ENCODE measurements at places on chromosomes 6 and 20.

DNA sequence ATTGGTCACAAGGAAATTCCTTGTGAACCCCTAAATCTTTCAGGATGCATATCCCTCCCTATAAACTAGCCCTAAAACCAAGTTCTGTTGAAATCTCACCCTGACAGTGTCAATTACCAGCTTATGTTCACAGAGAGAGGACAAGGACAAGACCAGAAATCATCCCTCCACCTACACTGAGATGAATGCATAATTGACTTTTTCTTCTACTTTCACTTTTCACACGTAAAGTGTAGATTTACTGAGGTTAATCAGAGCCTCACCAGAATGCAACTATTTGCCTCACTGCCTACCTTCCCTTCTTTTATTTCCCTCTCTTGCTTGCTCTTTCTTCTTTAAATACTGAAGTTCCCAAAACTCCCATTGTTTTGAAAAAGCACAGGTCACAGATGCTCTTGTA lies 15.3 kb upstream of the NKAIN2 start:
- no peak for DNase-seq

DNA sequence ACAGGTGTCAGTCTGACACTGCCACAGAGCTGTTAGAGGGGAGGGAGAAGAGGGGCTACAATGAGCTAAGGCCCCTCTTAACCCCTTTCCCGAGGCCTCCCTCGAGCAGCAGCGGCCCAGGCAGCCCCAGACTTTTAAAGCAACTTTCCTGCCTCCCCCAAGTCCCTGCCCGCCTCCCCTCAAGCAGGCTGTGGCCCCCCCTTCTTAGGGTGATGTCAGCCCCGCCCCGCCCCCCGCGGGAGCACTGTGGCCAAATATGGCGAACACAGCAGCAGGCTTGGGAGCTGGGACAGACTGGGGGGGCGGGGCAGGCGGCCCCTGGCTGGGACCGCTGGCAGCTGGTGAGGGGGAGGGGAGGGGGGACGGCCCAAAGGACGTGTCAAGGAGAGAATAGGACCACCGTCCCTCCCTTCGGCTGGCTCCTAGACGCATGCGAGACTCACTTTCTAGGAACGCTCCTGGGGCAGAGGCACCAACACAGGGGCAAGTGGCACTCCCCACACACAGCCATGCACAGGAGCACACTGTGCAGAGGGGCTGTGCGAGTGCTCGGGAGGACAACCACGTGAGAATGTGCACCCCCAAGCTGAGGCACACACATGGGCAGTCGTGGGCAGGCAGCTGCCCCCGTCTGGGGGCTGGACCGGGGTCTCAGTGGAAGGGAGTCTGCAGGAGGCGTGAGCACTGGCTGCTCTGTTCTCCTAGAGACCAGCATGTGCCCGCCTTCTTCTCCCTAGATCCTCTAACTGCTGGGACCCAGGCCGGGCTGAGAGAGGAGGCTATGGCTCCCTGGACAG lies 6.7 kb downstream of the TEAD3 start:
- DNase-seq = peak; percentile 42

DNA sequence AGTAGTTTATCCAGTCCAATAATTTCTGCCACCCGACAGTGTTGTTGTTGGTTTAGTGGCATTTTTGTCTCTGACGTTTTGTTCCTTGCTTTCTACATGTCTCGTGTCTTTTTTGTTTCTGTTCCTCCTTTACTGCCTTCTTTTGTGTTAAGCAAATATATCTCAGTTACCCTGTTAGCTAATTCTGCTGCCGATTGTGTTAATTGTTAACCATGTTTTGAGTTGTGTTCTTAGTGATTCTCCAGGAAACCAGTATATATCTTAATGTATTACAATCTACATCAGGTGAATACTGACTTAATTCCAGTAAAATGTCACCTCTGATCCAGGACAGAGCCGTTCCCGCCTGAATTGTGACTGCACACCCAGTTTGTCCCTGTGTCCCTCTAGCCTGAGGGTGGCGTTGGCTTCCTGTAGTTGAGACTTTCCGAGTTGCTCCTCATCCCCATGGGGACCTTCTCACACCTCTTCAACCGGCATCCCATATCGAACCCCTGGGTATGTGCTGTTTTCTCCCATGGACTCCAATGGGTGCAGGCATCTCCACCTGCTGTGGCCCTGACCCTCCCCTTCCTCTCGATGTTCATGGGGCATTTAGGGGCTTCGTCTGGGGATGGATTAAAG lies 35.8 kb upstream of the BHLHE23 start:
- no peak for DNase-seq

- no peak for DNase-seq
These were observed 414.3 kb downstream of the KIF16B start for GRCh38 chr20:16158976-16159286.

DNA sequence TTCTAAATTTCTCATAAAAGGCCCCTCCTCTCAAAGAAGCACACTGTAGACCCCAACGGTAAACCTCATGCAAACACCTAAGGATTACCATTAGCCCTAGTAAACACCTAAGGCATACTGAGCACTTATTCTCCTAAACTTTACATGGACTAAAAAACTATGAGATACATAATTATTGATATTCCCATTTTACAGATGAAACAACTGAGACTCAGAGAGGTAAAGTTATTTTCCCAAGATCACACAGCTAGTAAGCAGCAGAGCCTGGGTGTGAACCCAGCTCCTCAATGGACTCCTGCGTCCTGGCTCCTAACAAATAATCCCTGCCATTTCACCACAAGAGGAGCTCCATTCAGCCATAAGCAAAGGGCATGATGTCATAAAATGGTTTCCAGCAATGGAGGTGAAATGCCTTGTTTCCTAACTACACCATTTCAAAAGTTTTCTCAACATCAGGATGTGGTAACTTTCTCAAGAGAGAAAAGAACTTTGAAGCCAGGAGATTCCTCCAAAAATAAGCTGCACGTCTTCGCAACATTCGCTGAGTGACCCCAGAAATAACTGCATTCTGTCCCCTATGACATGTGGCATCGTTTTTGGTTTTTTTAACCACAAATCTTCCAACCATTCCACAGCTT lies 4.1 kb downstream of the ATP9A start:
- no peak for DNase-seq

DNA sequence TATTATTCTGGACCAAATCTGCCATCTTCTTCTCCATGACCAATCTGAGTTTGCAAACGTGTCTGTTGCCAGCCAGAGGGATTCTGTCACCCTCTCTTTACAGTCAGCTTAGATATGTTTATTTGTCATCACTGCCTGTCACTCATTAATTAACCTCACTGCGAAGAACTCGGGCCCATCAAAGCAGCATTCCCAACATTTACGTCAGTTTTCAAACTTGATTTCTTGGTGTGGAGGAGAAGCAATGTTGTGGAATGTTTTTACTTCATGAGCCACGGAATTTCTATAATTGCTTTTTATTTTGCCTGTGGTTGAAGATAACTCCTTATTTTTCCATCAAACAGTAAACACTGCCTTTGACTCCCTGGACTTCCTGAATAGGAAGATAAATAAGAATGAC lies 91.8 kb upstream of the CNKSR3 start:
- no peak for DNase-seq

DNA sequence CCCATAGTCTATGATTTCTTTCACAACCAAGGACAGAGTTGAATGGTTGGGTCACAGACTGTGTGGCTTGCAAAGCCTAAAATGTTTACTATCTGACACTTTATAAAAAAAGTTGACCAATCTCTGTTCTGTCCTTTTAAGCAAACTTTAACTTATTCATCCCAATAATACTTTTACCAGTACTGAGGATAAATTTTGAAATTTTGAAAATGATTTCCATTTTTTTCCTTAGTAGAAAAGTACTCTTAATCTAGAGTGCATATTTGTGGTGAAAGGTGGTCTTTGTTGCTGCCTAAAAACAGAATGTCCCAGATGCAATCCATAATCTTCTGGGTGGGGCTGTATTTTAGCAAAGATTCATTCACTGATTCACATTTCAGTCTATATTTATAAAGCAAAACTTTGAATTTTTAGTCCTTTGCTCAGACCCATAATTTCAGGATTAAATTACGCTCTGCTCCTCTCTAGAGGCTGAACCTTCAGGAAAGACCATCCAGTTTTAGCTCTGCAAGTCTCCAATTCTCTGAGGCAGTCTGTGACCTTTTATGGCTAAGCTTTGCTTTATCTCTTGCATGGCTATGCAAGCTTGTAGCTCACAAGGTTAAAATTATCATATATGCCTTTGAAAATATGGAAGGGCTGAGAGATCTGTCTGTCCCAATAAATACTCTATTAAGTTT lies 573.5 kb downstream of the COL12A1 start:
- DNase-seq = no peak

GRCh38 chr6:113433335-113433991 lies 423.7 kb upstream of the MARCKS start:
- DNase-seq = peak; percentile 90

DNA sequence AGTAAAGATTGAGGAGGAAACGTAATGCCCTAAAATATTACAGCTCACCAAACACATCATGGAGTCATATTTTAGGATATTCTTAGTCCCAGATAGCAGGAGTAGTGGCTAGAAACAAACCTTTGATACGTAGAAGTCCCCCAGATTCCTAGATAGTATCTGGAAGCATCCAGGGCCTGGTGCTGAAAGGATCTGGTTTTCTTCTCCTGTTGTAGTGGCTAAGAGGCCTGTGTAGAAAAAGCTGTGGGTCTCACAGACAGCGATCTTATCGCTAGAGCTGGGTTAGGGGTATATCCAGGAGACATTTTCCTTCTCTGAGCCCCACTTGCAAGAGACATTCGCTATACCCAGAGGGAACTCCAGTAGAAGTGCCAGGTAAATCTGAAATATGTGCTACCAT lies 139.9 kb downstream of the KCNQ5 start:
- DNase-seq = no peak

DNA sequence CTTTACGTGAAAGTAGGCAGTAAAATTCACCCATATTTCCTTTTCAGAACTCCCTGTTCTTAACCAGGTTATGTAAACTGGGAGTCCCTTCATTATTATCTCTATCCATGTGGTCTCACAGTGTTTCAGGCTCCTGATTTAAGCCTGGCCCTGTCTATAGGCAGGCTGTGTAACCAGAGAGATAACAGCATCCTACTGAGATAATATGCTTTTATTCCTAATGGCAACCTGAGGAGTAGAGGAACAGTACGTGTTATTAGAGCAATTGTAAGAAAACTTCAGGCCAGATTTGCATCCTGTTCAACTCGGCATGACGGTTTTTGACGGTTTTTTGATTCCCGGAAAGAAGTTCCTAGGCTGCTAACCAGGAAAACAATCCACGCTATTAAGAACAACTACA lies 16.9 kb downstream of the FUT9 start:
- DNase-seq = no peak
